HS-27A (cell line): ENCODE measurements at places on chromosomes 11 and 22.

DNA sequence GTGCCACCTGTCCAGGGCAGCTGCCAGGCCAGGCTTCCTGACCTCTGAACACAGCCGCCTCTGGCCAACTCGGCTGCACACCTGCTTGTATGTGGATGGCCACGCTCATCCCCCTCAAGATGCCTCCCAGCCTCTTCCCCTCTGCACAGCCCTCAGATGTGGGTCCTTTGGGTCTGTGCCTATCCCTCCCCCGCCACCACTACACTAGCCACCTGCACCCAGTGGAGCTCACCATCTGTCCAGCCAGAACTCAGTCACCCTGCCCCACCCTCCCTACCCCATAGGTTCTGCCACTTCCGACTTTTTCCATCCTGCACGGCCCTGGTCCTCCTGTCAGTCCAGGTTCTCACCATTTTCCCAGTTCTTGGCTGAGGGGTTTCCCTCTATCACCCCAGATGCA lies 44.6 kb downstream of the PHF21B start:
- DNase-seq: no peak

DNA sequence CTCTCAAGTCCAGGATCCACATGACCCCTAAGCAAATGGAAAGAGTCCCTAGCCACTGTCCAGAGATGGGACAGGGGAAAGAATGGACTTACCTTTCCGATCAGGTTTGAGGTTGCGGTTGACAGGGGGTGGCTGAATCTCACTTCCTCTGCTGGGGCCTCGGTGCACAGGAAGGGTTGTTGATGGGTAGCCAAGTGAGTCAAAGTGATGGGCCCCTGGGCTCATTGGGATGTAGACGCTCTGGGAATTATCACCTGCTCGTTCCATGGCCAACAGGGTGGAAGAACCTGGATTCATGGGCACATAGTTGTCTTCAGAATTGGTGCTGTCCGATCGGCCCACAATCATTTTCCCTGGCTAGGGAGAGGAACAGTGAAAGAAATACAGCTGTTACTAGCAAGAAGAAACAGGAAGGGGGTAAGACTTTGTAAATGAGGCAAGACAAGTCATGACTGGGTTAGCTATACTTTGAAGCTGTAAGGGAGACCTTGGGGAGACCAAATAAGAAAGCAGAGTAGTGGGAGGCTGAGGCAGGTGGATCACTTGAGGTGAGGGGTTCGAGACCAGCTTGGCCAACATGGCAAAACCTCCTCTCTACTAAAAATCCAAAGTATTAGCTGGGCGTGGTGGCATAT lies 34.7 kb downstream of the USP35 start:
- no peak for DNase-seq

- no peak for DNase-seq
Observed at GRCh38 chr11:44999068-44999467, 48.4 kb upstream of the TP53I11 start.

- DNase-seq: no peak
Observed at GRCh38 chr22:42414565-42415303, 17.5 kb downstream of the NFAM1 start.

- DNase-seq: no peak
Observed at GRCh38 chr11:75471176-75471973, 38.4 kb upstream of the KLHL35 start.

- DNase-seq: no peak
Observed at GRCh38 chr11:78526497-78527146, 48.0 kb downstream of the NARS2 start.

DNA sequence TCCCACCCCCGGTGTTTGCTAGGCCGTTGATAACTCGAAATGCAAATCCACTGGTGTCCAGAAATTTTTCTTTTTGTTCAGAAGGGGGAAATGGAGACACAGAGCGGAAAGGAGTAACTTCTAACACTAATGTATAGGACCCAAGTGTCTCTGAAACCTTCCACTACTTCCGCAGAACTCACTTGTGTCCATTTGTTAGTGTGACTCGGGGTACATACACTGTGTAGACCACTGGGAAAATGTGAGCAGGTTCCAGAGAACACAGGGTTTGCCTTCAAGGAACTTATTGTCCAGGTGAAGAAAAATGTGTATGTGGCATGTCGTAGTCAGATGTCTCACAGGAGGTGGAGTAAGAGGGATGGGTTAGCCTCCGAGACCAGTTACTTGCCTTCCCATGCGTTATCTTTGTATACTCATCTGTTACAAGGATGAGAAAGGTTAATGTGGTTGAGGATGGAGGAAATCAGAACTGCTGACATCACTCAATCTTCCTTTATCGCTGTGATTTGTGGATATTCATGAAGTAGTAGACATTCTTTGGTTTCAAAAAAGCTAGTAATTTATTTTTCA lies 857 bp downstream of the ARCN1 start:
- DNase-seq: no peak

DNA sequence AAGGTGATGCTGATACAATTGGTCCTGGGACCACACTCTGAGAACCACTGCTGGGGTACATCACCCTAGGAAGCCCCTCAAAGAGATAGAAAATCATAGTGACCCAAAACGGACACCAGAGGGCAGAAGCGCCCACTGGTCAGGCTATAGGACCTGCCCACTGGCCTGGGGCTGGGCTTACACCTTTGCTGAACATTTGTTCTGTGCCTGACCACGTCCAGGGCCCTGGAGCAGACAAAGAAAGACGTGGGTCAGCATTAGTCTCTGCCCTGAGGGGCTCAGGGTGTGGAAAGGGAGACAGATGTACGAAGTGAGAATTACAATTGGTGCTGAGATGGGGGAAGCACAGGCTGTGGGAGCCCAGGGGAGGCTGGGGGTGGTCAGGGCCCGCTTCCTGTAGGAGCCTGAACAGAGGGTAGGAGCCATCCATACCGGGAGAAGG lies 14.4 kb upstream of the SERPINH1 start:
- peak; percentile 51 for DNase-seq

GRCh38 chr11:18322818-18323570 lies 627 bp downstream of the GTF2H1 start:
- no peak for DNase-seq

DNA sequence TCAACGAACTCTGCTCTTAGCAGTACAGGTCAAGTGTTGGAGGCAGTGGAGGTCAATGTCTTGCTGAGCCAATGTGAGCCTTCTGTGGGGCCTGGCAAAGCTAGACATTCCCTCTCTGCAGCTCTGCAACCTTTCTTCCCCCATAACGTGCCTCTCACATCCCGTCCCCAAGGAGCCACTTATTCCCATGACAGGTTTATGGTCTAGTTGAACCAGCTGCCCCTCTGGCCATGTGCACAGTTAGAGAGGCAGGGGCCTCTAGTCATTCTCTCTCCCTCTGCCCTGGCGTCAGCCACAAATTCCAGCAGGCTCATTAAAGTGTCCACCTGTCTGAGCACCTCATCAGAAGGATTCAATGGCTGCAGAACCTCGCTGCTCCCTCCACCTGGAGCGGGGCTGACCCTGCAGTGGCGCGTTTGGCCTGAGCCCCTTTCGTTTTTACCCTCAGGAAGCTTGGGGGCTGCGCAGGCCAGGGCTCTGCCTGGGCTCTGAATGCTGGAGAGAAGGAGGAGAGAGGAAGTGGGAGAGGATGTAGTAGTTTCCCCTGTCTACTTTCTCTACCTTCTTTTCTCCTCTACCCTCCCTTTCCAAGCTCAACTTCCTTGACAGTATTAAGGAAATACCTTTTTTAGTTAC lies 302.1 kb upstream of the B3GAT1 start:
- no peak for DNase-seq

- no peak for DNase-seq
Observed at GRCh38 chr11:69492201-69492991, 10.9 kb downstream of the LINC01488 start.

GRCh38 chr11:9104580-9104979 lies 13.2 kb upstream of the SCUBE2 start:
- DNase-seq: no peak

DNA sequence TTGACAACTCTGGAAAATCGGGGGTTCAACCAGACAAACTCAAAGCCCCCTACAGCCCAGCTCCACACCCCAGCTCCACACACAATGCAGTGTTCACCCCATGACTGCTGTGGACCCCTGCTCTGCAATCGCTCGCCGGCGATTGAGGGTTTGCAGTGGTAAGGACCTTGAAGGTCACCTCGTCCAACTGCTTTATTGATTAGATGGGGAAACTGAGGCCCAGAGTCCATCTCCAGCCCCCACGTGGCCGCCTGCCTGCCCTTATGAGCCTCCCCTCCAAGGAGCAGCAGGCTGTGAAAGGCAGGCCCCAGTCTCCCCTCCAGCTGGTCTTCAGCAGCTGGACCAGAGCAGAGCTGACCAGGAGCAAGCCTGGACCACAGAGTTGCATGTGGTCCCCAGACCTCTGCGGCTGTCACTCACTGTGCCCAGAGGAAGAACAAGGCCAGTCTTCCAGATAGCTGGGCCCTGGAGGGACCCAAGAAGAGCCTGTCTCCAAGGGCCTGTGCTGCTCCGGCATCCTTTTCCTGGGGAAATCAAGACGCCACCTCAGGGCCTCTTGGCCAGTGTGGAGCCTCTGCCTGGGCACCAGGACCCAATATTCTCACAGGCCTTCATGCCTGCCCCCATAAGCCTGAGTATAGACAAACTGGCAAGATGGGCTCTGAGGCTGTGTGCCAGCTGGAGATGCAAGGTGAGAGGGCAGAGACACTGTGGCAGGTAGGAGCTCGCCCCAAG lies 8.8 kb upstream of the LINC01488 start:
- no peak for DNase-seq

GRCh38 chr11:7511401-7511800 lies 2.4 kb upstream of the PPFIBP2 start:
- no peak for DNase-seq

DNA sequence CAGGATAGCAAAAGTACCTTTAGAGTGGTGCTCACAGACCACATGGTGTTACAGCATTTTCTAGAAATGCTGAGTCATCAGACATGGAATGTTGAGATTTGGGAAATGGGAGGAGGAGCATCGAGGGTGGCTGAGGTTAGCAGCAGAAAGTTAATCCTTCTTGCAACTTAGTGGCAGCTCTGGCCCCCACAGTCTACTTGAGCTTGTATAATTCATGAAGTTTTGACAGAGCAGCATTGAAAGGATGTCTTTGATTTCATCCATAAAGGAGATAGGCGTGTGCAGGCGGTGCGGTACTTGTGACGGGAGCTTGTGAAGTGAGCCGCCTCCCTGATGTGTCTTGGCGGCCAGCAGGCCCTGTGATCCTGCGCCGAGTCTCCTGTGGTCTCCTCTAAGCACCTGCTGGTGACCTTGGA lies 330.5 kb downstream of the TBC1D22A start:
- DNase-seq: no peak
